Stimulated activated CD8-positive, alpha-beta memory T cell treated with anti-CD3 and anti-CD28 coated beads, Interleukin-4, amount 100 ng/mL, for 1 hour (primary cell): ENCODE measurements at places on chromosomes 4 and X.

DNA sequence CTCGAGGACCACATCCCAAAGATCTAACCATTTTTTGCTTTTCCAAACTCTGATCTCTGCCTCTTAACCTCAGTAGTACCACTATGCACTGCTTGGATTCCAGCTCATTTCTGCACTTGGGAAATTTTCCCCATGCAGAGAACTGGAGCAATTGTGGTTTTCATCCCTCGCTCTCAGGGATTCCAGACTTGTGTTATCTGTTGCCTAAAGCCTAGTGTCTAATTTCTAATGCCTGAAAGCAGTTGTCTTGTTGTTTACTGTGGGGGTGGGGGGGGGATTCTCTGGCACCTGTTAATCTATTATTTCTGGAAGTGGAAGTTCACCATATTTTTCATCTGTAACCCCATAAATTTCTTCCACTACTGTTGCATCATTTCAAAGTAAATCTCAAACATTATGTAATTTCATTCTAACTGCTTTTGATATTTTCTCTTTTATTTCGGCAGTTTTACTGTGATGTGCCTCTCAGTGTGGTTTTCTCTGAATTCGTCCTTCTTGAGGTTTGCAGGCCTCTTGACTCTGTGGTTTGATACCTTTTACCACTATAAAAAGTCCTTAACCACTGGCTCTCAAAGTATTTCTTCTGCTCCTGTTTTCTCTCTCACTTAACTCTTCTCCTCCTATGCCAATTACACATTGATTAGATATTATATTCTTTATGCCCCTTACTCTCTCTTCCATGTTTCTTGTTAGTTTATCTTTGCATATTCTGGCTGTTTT is 205.6 kb upstream of the EOLA2 start:
- no peak for DNase-seq

- no peak for DNase-seq
These were observed 29.2 kb downstream of the IGFBP7 start for GRCh38 chr4:57080781-57081650.

GRCh38 chrX:78476701-78477100 is 149.3 kb upstream of the CYSLTR1 start:
- DNase-seq: no peak

- DNase-seq: no peak
These were observed 219.3 kb downstream of the TRAM1L1 start for GRCh38 chr4:116866106-116866505.

DNA sequence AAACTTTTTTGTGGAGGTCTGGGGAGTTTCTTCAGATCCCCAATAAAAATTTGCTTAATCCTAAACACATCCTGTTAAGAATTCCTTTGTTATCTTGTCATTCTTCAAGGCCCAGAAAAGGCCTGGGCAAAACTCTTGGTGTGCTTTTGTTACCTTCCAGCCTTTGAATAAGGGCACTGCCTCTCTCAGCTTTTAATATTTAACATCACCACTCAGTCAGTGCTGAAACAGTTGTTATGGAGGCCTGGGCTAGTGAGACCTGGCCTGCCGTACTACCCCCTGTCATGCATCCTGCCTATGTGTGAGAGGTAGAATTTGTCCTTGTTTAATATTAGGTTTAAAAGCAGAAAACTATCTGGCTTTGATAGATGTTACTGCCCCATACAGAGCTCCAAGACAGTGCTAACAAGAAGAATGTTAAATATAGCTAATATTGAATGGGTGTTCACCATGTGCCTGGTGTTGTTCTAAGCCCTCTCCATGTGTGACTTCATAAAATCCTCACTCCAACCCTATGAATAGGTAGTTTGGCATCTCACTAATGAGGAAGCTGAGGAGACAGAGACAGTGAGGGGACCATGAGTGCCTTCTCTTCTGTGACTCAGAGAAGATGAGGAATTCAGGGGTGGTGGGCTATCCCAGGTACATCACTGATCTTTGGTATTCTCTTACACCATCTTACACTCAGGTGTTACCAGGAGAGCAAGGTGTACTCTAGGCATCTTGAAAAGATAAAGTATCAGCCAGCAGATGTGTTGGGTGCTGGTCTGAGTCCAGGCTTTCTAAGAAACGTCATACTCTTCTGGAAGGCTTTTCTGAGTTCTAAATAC is 6.2 kb downstream of the PPP1R2C start:
- DNase-seq: no peak

DNA sequence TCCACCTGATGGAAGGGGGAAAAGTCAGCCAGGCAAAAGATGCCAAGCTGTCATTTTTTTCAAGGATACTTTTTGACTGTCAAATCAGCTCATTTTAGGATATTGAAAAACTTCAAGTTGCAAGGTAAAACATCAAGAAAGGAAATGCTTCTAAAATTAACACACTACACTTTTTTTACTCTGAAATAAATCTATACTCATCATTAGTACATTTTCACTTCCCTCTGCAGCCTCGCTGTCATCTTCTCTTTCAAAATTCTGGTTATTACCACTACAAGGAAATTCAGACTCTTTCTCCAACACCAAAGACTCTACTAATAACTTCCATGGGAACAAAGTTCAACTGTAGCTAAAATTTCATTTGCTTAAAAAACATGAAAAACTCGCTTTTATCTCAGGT is 41.6 kb downstream of the APBB2 start:
- no peak for DNase-seq

GRCh38 chr4:189785257-189785656 is 155.4 kb upstream of the FRG1 start:
- DNase-seq: no peak

GRCh38 chrX:123357941-123358340 is 173.9 kb downstream of the GRIA3 start:
- DNase-seq: no peak

DNA sequence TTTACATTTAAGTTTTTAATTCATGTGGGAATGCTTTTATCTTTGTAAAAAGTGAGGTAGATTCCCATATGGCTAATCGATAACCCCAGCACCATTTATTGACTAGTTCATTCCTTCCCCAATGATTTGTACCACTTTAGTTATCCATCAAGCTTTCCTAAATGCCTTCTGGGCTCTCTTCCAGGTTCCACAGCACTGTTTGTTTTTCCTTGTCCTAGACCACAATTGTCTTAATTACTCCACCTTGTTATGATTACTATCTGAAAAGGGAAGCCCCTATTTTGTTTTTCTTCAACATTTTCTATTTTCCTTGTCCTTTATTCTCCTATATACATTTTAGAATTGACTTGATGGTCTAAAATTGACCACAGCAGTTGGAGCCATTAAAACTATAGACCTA is 48.5 kb upstream of the GPRIN3 start:
- DNase-seq: no peak

GRCh38 chr4:42819863-42820514 is 72.5 kb upstream of the GRXCR1 start:
- no peak for DNase-seq

GRCh38 chr4:2449511-2450392 is 19.2 kb upstream of the RNF4 start:
- DNase-seq: no peak

DNA sequence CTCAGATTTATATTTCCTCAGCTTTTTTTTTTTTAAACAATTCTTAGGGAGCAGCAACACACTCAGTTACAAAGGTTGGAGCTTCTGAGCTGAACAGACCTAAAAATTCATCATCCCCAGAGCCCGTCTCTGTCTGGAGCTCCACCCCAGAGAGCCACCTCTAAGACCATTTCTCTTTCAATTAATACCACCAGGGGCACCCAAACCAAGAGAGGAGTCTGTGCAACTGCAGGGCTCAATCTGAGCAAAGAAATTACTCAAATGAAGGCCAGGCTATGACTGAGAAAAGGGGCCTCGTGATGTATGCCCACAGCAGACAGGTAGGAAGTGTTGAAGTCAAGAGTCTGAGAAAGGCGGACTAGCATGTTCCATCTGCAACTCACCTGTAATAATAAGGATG is 95.5 kb downstream of the C4orf51 start:
- no peak for DNase-seq

GRCh38 chr4:143374771-143375170 is 38.1 kb downstream of the GAB1 start:
- no peak for DNase-seq

DNA sequence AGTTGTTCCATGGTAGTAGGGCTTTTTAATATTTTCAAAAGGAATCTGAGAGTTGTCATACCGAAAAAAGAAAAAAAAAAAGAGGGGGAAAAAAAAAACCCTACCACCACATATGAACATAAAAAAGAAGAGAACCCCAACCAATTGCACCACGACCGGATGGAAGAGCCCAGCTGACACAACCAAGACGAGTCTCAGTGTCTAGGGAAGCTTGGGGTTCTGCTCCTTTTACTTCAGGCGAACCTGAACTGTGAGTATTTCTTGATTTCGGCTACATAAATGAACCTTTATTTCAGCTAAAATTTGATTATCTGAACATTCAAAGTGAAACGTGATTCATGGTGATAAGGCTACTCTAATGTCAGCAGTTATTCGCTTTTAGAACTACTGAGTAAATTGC is at the start of gene GPR34:
Gene GPR34 (plus strand): TSS at position 139 of the 400 bp plus-strand sequence. CDS start 6,661 bp downstream, outside the sequence.
- no peak for DNase-seq

DNA sequence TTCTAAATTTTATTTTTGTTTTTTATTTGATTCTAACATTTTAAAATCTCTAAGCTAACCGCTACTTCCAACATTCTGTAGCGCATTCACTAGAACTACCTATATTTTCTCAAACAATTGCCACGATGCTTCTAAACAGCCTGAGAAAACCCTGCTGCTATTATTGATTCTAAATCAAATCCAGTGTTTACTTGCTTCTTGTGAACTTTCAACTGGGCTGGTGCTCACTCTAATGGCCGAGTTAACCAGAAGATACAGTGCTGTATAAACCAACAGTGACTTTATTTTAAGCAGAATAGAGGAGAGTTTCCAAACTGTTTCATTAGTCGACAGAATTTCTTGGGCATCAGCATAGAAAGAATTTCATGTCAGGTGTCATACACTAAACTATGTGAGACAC is 110.3 kb downstream of the DLG3 start:
- no peak for DNase-seq

GRCh38 chr4:185128272-185129119 is 14.6 kb upstream of the SLC25A4 start:
- DNase-seq: no peak

- DNase-seq: no peak
These were observed 258.1 kb downstream of the UNC5C start for GRCh38 chr4:95290702-95291101.

DNA sequence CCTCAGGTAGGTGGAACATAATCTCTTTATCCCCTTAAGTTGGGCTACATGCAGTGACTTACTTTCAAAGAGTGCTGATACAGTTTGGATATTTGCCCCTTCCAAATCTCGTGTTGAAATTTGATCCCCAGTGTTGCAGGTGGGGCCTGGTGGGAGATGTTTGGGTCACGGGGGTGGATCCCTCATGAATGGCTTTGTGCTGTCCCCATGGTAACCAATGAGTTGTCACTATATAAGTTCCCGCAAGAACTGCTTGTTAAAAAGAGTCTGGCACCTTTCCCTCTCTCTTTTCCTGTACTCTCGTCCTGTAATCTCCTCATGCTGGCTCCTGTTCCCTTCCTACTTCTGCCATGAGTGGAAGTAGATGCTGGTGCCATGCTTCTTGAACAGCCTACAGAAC is 71.3 kb downstream of the GLRA3 start:
- no peak for DNase-seq

GRCh38 chr4:22595684-22596083 is 79.8 kb upstream of the ADGRA3 start:
- DNase-seq: no peak

- no peak for DNase-seq
These were observed 18.7 kb downstream of the SLC25A43 start for GRCh38 chrX:119417842-119418241.

GRCh38 chrX:1248331-1249061 is 20.1 kb upstream of the CSF2RA start:
- DNase-seq: no peak

GRCh38 chrX:74195605-74196004 is 108.4 kb upstream of the ZCCHC13 start:
- DNase-seq: no peak

GRCh38 chrX:49862093-49862492 is 17.2 kb upstream of the USP27X start:
- DNase-seq: no peak

DNA sequence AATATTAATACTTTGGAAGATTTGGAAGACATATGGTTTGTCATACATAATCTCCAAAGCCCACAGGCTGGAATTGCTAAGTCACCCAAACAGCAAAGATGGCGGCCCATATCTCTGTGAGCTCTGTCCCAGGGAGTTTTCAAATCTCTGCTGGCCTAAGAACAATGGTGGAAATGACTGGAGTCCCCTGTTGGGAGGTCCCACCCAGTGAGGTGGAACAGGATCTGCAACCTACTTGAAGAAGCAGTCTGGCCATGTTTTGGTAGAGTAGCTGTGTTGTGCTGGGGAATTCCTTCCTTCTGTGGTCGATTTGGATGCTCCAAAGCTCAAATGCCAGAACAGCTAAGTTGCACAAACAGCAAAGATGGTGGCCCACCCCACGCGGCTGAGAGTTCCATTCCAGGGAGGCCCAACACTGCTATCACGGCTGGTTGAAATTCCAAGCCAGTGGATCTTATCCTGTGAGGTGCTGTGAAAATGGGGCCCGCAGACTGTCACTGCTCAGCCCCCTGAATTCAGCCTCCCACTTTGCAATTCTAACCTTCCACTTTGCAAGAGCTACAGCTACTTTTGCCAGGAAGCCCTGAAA is 3.2 kb upstream of the UGT2B7 start:
- DNase-seq: no peak

DNA sequence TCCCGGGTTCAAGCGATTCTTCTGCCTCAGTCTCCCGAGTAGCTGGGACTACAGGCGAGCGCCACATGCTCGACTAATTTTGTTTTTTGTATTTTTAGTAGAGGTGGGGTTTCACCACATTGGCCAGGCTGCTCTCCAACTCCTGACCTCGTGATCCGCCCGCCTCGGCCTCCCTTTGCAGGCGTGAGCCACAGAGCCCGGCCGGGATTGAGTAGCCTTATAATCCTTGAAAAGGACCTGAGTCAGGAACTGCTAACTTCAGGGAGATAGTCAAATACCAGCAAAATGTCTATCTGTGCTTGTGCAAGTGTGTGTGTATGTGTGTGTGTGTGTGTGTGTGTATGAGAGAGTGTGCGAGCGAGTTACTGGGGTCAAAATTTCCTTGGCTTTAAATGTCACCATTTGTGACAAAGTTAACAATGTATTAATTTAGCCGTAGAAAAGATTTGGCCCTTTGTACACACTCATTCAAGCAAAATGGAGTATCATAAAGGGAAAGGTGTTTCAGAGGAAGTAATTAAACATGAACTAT is 1.8 kb upstream of the KDM6A start:
- no peak for DNase-seq
